Activated CD4-positive, alpha-beta T cell treated with anti-CD3 and anti-CD28 coated beads, Interleukin-2, amount 50 U/mL, for 4 hours (primary cell): ENCODE measurements at places on chromosomes 1 and 21.

DNA sequence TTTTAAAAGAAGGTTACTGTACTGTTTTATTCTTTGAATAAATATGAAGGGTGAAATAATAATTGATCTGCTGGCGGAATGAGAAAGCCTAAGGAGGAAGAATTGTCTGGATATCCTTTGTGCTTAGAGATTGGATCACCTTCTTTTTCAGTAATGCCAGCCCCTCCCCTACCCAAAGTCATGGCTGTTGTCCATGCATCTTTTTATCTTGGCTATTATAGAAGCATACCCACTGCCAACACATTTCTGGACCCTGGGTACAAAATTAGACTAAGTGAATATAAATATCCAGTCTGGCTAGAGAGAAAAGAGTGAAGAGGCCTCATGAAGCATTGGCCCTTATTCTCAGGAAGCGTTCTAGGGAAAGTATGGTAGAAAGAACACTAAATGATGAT lies 28.1 kb downstream of the AK4 start:
- DNase-seq: no peak

DNA sequence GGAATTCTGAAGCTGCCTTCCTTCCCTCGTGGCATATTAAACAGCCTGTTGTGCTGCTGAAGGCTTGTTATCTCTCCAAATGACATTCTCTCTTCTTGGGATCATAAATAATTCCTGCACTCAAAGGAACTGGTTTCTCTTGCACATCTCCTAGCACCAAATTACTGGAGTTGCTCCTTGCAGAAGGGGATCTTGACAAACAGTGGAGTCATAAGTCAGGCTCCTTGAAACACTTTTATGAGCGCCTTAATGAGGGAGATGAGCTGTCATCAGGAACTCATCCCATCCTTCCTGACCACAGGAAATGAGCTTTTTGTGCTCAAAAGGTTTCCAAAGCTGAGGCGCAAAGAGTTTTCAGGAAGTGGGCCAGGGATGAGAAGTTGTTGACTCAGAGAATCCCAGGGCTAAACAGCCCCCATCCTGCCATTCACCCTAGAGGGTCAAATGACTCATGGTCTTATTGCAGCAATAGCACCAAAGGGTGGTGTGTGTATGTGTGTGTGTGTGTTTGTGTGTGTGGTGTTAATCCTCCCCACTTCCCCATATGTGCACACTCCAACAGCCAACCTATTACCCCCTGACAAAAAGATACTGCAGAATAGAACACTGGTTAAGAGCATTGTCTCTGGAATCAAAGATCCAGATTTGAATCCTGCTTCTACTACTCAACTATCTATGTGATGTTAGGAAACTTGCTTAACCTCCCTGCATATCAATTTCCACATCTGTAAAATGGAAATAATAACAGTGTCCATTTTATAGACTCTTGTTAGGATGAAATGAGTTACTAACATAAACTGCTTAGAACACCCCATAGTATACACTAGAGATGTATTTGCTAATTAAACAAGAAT lies 2.8 kb upstream of the PHC2 start:
- DNase-seq: no peak

DNA sequence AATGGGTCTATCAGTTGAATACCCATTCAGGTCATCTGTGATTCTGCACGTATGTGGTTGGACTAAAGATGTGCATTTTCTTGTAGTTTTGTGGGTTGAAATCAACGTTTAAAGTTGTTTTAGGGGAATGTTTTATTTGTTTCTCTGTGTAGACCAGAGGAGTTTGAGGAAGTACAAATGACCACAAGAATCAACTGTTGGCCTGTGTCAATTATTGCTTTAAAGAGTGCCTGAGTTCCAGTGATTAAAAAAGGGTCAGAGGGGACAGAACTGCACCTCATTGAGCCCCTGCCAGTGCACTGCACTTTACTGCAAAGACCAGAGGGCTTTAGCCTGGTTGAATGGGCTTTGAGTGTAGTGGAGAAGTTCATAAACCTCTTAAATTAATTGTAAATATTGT lies 190.3 kb downstream of the VPS13D start:
- DNase-seq: no peak

- no peak for DNase-seq
Measured at GRCh38 chr1:177360791-177361190, 190.0 kb downstream of the BRINP2 start.

DNA sequence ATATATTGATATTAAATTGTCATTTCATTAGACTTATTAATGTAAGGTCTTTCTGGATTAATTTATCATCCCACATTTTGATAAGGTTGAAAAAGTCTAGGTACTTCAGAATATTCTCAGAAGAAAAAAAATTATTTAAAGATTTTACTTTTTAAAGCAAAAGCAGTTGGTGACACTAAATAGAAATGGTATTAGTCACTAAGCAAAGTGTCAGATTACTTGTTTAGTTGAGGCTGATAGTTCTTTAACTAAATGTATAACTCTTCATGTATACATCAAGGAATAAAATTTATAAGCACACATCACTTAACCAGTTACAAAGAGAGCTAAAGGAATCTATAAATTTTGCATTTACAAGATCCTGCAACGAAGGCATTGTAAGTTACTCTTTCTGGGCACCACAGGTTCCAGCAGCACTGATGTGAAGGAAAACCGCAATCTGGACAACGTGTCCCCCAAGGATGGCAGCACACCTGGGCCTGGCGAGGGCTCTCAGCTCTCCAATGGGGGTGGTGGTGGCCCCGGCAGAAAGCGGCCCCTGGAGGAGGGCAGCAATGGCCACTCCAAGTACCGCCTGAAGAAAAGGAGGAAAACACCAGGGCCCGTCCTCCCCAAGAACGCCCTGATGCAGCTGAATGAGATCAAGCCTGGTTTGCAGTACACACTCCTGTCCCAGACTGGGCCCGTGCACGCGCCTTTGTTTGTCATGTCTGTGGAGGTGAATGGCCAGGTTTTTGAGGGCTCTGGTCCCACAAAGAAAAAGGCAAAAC lies 101.1 kb downstream of the ADARB1 start:
- DNase-seq: no peak

GRCh38 chr1:229875086-229875485 lies 192.0 kb upstream of the GALNT2 start:
- no peak for DNase-seq
